Right cardiac atrium (tissue), 5 donors: ENCODE measurements at places on chromosomes 7 and 10. TPM values are rescaled to one million over a fixed set of nuclear protein-coding genes. Genes with fewer than 3 reads are reported as not detected.

DNA sequence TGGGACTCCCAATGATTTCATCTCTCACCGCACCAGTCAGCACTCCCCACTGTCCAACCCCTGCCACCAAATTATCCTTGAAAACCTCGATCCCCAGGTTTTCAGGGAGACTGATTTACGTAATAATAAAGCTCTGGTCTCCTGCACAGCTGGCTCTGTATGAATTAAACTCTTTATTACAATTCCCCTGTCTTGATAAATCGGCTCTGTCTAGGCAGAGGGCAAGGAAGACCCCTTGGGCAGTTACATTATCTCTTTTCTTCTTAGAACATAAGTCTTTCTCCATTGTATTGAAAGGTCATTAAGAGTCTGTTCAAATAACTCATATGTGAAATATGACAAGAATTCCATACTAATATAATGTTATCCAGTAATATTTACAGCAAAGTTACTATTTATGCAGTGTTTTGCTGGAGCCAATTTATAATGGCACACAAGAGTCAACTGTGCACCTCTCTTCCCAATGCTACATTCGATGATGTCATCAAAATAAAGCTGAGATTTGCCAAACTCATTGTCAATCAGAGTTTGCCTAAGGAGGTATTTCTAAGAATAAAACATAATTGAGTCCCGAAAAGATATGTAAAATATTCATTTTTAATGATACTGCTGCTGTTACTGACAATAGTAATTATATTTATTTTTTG lies 1297.2 kb upstream of the LRRTM3 start:
- no peak for DNase-seq

- no peak for DNase-seq
Measured at GRCh38 chr7:157495594-157495993, 158.8 kb downstream of the DNAJB6 start.

The NEUROD6 gene
- not detected for total RNA-seq

DNA sequence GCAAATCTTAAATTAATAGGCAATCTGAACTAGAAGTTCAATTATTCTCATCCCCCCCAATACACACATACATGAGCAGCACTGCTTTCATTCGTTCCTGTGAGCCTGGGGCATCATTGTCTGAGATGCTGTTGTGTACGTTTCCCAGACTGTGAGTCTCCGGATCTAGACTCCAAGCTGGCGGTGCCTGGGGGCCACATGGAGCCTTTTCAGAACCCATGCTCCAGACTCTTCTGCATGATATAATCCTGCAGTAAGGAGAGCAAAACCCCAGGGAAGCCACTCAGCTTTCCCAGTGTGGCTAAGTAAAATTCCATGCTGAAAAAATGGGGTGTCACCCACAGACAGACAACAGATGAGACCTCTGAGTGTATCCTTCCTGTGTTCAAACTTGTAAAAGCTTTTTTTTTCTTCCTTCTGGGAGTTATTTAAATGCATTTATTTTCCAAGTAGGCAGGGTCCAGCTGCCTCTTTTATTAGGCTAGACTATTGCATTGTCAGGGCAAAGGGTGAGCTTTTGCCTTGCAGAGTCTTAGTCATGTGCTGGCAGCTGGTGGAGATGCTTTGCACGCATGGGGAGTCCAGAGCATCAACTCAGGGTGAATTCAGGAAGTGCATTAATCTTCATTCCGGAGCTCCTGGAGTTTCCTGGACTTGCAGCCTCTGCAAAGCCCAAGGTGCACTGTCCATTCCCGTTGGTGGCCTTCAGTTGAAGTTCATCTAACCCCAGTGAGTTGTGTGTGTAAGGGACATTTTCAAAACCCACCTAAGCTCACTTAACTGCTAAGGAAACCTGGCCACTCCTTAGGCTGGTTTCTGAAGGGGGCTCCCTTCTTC lies 185.7 kb upstream of the ADO start:
- peak; percentile 37 for DNase-seq

GRCh38 chr7:28705350-28705749 lies 252.8 kb downstream of the TRIL start:
- DNase-seq: no peak

DNA sequence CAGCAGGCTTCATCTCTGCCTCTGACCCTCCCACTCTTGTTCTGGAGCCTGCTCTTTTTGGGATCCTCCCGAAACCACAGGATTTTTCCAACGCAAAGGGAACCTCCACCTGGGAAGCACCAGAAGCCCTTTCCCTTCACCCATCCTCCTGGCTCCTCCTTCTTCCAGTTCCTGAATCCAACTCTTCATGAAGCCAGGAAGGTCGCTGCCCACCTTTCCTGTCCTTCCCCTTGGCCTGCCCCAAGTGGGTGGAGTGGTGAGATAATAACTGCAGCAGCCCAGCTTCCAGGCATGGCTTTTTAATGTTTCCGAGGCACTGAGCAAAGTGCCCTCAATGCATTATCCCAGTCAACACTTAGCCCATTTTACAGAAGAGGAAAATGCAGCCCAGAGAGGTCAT lies 70.8 kb upstream of the EEPD1 start:
- DNase-seq: peak; percentile 24

DNA sequence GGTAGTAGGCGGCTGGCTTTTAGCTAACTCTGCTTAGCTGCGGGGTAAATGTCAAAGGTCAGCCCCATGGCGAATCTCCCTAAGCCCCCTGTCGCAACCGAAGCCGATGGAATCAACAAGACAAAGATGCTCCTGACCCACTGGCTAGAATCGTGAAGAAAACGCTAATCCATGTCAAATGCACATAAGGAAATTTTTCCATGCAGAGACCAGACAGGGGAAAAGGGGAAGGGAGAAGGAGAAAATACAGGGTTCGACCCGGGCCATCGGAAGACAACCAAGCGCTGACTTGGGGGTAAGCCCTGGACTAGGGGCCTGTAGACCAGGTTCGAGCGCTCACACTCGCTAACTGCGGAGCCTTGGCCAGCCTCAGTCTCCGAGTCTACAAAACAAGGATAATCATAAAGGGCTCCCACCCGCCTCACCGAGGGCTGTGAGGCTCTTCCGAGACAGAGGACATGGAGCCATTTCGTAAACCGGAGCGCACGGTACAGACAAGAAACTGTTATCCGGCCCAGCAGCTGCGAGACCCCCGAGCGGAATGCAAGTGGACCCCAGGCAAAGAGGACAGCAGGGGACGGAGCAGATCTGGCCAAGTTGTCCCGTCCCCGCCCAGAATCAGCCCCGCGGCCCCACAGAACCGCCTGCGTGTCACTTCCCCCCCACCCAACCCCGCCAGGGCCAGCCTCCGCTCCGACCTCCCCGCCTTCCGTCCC lies 507 bp downstream of the SAR1A start:
- DNase-seq: no peak

The CELF2 gene
- total RNA-seq: 73.7 TPM

- DNase-seq: no peak
Measured at GRCh38 chr7:138785587-138786437, 12.0 kb upstream of the TMEM213 start.

GRCh38 chr7:36109013-36109627 lies 43.9 kb upstream of the EEPD1 start:
- no peak for DNase-seq

The THSD7A gene
- 2.3 TPM for total RNA-seq

The PDK4 gene
- total RNA-seq: 842 TPM

The TMEM26 gene
- total RNA-seq: 0.15 TPM

DNA sequence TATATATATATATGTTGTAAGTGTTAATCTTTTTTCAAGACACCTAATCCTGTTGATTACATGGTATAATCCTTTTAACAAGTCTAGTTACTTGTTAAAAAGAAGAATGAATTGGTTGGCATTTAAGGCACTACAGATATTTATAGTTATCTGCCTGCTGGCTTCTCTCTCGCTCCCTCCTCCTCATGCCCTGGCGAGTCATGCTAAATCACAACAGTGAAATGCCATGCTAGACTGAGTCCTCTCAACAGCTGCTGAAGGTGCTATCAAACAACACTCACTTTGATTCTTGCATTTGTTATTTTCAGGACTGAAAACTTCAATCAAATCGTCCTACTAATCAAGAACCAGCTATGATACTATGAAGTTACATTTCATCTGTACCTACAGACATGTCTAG lies 15.4 kb downstream of the NRAP start:
- no peak for DNase-seq
